Stimulated activated CD8-positive, alpha-beta memory T cell treated with anti-CD3 and anti-CD28 coated beads, Interleukin-4, amount 100 ng/mL, for 1 hour (primary cell): ENCODE measurements at places on chromosomes 4 and X.

- no peak for DNase-seq
Observed at GRCh38 chr4:38791010-38791409, 8.2 kb upstream of the TLR10 start.

GRCh38 chr4:28221536-28221935, 1360.9 kb downstream of the STIM2 start:
- DNase-seq, result no peak

DNA sequence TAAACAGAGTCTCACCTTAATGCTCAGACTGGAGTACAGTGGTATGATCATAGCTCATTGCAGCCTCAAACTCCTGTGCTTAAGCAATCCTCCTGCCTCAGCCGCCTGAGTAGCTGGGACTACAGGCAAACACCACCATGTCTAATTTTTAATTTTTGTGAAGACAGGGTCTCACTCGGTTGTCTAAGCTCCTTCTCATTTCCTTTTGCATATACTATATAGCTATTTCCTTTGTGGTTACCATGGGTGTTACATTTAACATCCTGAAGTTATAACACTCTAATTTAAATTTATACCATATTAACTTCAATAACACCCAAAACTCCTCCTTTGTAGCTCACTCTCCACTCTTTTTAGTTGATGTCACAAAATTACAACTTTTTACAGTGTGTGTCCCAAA, 114.3 kb downstream of the DCK start:
- no peak for DNase-seq

DNA sequence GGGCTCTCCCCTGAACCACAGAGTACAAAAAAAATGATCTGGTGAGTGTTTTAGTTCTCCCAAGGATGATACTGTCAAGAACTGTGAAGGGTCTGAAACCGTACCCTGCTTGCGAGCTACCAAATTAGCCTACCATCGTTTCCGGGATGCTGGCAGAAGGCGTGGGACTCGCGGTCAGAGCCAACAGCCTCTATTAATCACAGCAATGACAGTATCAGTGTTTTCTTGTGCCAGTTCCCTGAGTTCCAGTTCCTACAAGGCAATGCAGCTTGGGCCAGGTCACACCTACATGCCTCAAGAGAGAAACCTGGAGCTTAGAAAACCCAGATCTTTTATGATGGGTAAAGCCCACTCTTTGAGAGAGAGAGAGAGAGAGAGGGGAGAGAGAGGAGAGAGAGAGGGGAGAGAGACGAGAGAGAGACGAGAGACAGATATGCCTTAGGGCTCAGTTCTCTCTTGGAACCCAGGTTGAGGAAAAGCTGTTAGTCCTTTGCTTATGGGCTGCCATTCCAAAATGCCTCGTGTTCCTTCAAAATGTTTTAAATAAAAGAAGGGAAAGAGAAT, 327.8 kb downstream of the ARHGAP10 start:
- DNase-seq, result no peak

- DNase-seq, result no peak
Observed at GRCh38 chr4:148265627-148266026, 176.6 kb downstream of the NR3C2 start.

GRCh38 chrX:105552395-105552794, 269.9 kb upstream of the NRK start:
- no peak for DNase-seq

- no peak for DNase-seq
Observed at GRCh38 chr4:57051095-57051494, 59.1 kb downstream of the IGFBP7 start.

GRCh38 chr4:6113641-6114040, 86.7 kb downstream of the JAKMIP1 start:
- DNase-seq, result no peak

DNA sequence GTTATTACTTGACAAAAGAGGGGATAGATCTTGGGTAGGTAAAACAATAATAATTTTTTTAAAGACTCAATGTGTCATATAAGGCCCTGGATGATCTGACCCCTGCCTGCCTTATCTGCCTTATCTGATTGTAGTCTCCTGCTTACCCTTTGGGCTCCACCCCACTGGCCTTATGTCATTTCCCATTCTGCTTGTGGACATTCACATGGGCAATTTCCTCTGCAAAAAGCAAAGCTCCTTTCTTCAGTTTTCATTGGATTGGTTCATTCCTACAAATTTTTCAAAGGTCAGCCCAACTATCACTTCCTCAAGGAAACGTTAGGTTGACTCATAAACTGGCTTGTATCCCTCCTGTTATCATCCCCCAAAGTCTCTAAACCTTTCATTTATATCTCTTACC, 15.7 kb upstream of the TET2 start:
- no peak for DNase-seq

GRCh38 chr4:7668271-7668670, 233.5 kb upstream of the PSAPL1 start:
- no peak for DNase-seq
